ENCODE measurements at places on chromosomes 1 and 21.

GRCh38 chr1:21292984-21293536 lies 2.8 kb upstream of the ECE1 start:
- DNase-seq = peak; percentile 67

- no peak for DNase-seq
Observed at GRCh38 chr1:84582802-84583587, 8.8 kb upstream of the CTBS start.

- DNase-seq = no peak
Observed at GRCh38 chr1:229434641-229435051, 752 bp upstream of the ACTA1 start.

DNA sequence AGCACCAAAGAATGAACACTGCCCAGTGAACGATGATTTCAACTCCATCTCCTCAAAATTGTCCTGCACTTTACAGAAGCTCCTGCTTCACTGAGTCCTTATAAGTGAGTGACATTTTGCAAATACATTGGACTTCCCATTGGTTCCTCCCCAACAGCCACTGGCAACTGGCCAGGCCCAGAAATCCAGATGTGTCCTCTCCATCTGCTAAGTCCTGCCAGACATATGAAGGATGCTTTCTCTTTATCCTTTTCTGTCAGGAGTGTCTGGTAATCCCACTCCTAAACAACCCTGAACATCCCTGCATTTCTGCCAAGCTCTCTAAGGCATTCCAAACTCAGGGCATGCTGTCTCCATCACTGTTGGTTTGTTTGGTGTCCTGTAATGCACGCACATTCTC lies 271.8 kb downstream of the RRAGC start:
- no peak for DNase-seq

DNA sequence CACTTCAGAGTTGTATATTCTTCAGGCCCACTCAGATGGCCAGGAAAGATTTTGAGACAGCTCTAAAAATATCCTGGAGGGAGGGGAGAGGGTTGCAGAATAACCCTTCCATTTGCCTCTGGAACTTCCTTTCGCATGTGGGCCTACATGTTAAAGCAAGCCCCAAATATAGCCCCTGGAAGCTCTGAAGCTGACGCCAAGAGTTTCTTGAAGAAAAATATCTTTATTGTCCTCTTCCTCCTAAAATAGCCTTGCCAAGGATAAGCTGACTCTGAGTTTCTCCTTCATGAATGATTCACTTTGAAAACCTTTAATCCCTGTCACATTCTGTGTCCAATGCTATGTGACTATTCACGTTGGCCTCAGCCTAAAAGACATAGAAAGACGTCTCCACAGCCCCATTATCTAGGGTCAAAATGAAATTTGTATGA lies 6.4 kb downstream of the C1orf116 start:
- DNase-seq = no peak

Measured in activated naive CD4-positive, alpha-beta T cell treated with Interleukin-2 at 50 U/mL for 16 hours (primary cell).